Fibroblast of skin of left quadriceps (primary cell): ENCODE measurements at places on chromosomes 11 and 22.

- DNase-seq, result peak; percentile 86
Observed at GRCh38 chr11:6319704-6320410, 444 bp downstream of the CAVIN3 start.

DNA sequence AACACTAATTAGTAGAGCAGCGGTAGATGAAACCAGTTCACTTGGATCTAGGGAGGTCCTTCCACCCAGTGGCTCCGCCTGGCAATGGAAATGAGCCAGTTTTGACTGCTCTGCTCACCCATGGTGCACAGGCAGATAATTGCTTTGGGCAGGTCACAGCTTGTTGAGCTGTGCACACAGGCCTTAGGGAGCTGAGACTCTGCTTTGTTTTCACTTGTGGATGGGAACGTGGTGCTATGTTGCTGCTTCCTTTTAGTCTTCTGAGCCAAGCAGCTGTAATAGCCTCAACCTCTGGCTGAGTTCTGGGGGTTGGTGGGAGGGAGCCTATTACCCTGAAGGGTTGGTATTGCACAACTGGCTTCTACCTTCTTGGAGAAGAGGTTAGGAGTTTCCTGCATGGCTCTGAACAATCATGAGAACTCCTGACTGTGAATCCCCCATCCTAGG, 262.3 kb upstream of the MTNR1B start:
- DNase-seq, result no peak

- DNase-seq, result no peak
Observed at GRCh38 chr22:44538051-44538450, 40.0 kb upstream of the RTL6 start.

DNA sequence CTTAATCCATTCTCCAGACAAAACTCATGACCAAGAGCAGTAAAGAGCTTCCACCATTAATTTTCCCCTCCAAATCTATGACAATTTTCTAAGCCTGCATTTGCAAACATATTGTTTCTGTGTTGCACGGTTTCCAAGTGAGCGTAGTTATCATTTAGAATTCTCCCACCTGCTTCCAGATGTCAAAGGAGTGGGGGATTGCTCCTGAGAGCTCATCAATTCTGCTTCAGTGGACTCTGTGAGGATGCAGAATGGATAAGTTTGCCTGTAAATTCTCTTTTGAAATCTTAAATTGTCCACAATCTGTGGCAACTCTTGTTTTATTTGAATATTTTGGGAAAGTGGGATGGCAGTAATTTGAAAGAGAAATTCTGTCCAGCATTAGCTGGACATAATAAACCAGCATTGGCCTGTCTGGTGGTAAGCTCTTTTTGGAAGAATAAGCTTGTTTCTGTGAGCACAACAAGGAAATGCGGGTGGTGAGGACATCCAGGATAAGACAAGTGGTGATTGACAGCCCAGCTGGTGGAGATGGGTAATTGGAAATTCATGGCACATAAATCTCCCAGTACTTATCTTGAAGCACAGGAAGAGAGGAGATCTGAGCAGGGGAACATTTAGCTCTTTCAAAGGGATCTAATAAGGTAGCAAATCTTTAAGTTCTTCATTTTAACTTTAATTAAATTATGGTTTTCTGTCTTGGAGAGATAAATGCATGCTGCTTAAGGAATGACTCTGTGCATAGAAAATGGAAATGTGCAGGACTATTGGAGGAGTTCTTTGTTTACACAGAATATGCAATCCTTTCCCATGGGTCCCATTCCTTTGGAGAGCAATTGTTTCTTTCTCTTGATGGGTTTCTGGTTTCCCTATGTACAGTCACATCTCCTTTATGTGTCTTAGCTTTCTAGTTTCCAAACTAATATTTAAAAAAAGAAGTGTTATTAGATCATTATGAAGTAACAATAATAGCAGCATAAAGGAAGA, 73.2 kb downstream of the FAT3 start:
- no peak for DNase-seq

- no peak for DNase-seq
Observed at GRCh38 chr11:33377412-33378370, 120.5 kb downstream of the HIPK3 start.
